Prostate gland (tissue), 2 donors: ENCODE measurements at places on chromosomes 5 and 9. TPM values are rescaled to one million over a fixed set of nuclear protein-coding genes. Genes with fewer than 3 reads are reported as not detected.

DNA sequence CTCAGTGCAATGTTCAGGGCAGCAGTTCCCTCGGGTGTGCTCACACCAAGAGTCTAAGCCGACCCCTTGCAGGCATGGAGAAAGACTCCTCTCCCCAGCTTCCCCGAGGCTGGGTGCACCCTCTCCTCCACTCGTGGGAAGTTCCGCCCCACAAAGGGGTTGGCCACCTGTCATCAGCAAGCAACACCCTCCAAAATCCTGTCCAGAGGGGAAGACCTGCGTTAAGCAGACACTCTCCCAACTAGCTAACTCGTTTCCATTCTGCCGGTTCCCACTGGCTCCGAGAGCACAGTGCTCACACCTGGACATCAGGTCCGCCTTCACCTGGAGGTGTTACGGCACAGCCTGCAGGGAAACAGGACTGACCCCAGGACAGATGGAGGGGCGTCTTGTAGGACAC, 117.9 kb upstream of the IRX4 start:
- no peaks in the 10 kb centered on the region for H3K4me1 ChIP-seq
- no peaks in the 10 kb centered on the region for H3K36me3 ChIP-seq
- DNase-seq, result no peak
- H3K27me3 ChIP-seq, result no peaks in the 10 kb centered on the region
- no peak overlapping the region for H3K27ac ChIP-seq
- no peak overlapping the region for H3K4me3 ChIP-seq

Gene ADAMTS12
- 0.09 TPM for total RNA-seq

Gene FOXD4L6
- total RNA-seq, result not detected

Gene MCCC2
- total RNA-seq, result 53.0 TPM

DNA sequence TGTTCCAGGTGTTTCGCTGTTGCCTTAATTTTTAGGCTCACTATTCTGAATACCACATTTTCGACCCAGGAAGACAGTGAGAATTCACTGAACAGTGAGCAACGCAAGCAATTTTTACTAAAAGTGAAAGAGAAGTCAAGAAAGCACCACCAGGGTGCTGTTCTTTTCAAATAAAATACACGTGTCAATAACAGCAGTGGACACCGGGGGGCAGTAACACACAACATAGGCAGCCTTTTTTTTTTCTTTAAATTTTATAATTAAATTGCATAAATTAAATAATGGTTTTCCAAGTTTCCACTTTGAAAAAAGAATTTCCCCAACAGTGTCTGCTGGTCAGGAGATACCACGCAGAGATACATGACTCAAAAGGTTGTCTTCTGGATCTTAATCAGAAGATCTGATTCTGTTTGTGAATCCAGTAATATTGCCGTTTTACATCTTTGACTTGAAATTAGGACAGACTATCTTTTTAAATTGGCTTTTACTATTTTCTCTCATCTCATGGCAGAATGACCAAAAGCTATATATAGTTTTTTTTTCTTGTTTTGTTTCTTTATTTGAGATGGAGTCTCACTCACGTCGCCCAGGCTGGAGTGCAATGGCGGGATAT, 47.1 kb upstream of the SH3GL2 start:
- no peaks in the 10 kb centered on the region for H3K36me3 ChIP-seq
- H3K4me1 ChIP-seq, result no peaks in the 10 kb centered on the region
- no peaks in the 10 kb centered on the region for H3K27me3 ChIP-seq
- DNase-seq, result no peak
- no peak overlapping the region for H3K4me3 ChIP-seq
- H3K27ac ChIP-seq, result no peak overlapping the region

GRCh38 chr5:84535281-84535680, 150.6 kb upstream of the EDIL3 start:
- H3K27me3 ChIP-seq, result no peaks in the 10 kb centered on the region
- H3K4me1 ChIP-seq, result no peaks in the 10 kb centered on the region
- no peaks in the 10 kb centered on the region for H3K36me3 ChIP-seq
- no peak for DNase-seq
- no peak overlapping the region for H3K27ac ChIP-seq
- H3K4me3 ChIP-seq, result no peak overlapping the region

DNA sequence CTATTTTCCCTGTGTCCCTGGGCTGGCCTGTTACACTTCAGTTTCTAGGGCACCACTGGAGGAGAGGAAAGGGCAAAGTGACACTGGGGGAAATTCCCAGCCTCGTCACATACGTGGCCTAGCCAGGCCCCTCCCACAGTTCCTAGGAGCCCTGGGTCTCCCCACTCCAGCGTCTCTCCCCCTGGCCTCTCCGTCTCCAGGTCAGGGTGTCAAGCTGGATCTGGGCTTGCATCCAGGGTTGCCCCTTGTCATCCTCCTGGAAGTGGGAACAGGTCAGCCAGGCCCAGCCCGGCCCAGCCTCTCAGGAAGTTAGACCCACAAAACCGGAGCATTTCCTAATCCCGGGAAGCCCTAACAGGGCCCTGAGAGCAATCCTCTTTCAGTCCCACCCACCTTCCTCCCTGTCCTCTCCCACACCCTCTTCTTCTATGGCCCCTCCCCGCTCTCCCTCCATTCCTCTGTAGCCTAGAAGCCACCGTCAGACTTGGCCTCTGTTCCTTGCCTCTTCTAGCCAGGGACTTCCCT, 4.7 kb upstream of the TNIP1 start:
- H3K27ac ChIP-seq, result no peak overlapping the region
- H3K4me3 ChIP-seq, result no peak overlapping the region
- H3K4me1 ChIP-seq, result no peaks in the 10 kb centered on the region
- no peaks in the 10 kb centered on the region for H3K36me3 ChIP-seq
- no peak for DNase-seq

Gene SEMA6A
- 12.8 TPM for total RNA-seq

DNA sequence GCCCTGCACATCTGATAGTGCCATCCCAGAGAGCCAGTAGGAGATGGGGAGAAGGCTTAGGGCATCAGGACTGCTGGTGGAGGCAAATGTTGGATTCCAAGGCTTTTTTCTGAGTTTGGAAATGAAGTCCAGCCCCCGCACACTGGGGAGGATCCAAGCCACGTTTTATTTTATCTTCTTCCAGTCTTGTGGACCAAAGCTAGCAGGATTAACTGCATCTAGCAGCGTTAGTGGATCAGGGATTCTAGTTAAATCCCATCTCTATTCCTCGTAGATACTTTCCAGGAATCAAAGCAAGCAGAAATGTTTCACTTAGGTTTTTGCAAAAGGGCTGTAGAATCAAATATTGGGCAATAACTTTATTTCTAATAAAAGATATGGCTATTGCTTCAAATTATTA, 114.7 kb upstream of the OR13F1 start:
- H3K4me1 ChIP-seq, result no peaks in the 10 kb centered on the region
- H3K4me3 ChIP-seq, result no peak overlapping the region
- no peak overlapping the region for H3K27ac ChIP-seq
- H3K36me3 ChIP-seq, result no peaks in the 10 kb centered on the region

DNA sequence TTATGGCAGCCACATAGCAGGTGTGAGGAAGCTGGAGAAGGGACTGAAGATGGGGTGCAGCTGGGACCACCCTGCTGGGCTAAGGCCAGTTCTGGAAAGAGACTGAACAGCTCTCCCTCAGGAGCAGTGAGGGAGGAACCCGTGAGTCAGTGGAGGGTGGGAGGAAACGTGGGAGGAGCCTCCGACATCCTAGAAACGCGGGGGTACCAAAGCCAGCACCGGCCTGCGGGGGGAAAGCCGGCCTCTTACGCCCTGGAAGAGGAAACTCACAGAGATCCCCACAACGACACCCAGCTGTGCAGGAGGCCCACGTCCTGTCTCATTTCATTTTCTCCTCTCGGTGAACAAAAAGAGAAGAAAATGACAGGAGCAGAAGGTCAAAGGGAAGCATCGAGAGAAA, 185.8 kb upstream of the IRX4 start:
- no peaks in the 10 kb centered on the region for H3K36me3 ChIP-seq
- no peaks in the 10 kb centered on the region for H3K27me3 ChIP-seq
- H3K27ac ChIP-seq, result no peak overlapping the region
- no peak for DNase-seq

DNA sequence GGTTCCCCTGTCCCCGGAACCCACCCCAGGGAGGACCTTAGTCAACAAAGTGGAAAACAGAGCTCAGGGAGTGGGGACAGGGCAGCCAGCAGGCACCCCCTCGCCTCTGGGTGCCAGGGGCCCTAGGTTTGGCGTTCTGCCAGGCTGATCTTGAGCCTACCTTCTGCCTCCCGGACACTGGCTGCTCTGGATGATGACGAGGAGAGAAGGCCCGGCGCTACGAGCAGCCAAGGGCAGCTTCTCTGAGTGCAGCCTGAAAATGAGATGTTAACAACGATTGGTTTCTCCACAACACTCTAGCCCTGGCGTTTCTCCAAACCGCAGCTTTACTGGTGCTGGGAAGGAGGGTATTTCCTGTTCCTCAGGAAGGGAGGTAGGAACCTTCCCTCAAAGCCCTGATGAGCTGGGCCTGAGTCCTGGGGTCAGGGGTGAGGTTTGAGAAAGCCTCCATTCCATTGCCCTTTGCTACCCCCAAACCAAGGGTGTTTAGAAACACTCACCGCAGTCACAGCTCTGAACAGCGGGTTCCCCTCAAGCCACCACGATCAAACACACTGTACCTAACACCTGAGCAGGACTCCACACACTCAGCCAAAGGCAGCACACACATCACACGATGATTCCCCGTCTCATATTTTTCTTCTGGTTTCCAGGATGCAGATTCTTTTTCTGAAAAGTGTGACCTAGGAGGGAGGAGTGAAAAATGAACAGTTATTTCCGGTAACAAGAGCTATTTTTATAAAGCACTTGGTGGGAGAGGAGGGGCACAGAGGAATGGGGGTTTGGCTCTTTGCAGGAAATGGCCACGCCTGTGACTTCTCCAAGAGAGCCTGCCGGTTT, at the start of gene STING1:
Gene STING1 (minus strand): TSS at position 709 of the 840 bp plus-strand sequence. CDS start 1,054 bp downstream, outside the sequence.
- no peaks in the 10 kb centered on the region for H3K36me3 ChIP-seq
- H3K4me1 ChIP-seq, result no peaks in the 10 kb centered on the region
- H3K27ac ChIP-seq, result peak within 1 kb of the TSS; percentile 81
- H3K27me3 ChIP-seq, result no peaks in the 10 kb centered on the region

DNA sequence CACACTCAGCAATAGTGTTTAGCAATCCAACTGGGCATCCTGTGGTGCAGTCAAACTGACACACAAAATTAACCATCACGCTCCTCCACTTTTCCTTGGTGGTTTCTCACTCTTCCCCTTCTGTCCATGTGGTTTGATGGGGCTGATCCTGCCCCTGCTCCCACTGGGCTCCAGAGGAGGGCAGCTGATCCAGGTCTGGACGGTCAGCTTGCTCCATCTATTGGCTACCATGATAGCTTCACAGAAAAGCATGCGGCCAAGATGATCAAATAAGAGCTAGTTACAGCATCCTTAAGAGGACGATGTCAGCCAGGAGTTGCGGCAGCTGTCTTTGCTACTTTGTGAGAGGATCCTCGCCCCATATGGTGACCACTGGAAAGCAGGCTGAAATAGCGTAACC, 29.6 kb upstream of the RANBP17 start:
- H3K4me1 ChIP-seq, result no peaks in the 10 kb centered on the region
- no peak overlapping the region for H3K27ac ChIP-seq
- H3K4me3 ChIP-seq, result no peak overlapping the region
- no peaks in the 10 kb centered on the region for H3K36me3 ChIP-seq
- no peaks in the 10 kb centered on the region for H3K27me3 ChIP-seq

Gene ARRDC1
- 126 TPM for total RNA-seq

- DNase-seq, result no peak
- H3K4me3 ChIP-seq, result no peak overlapping the region
- H3K36me3 ChIP-seq, result no peaks in the 10 kb centered on the region
- no peak overlapping the region for H3K27ac ChIP-seq
- no peaks in the 10 kb centered on the region for H3K4me1 ChIP-seq
These were observed 15.1 kb downstream of the RASGEF1C start for GRCh38 chr5:180193749-180194375.
